ENCODE measurements at places on chromosomes 16 and 17.

DNA sequence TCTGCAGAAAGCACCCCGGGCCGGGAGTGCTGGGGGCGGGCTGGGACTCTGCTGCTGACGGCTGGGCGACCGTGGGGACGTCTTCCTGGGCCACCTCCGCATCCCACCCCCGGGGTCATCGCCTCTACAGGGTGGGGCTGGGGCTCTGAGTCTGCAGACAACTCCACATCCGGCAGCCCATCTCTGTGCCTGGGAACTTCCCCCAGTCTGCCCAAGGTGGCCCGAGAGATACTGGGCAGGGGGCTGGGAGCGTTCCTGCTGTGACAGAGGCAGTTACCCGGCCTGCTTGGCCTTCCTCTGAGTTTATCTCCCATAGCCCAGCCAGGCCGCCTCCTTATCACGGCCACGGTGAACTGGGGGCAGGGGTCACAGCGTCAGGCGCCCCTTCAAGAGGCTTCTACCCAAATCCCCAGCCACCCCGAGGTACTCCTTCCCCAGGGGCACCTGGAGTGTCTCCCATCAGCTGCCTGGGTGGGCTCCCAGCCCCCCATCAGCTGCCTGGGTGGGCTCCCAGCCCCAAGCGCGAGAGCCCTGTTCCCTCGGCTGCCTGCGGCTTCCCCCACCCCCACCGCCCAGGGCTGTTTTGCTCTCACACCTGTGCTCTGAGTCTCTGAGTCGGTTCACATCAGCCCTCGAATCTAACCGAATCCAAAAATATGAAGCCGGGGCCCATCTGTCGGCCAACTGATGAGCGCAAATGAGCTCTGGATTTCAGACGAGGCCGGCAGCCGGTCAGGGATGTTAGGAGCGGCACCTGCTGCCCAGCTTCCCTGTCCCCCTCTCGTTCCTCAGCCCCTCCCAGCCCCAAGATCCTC is 15.6 kb upstream of the CBFA2T3 start:
- no peak for DNase-seq

GRCh38 chr17:10652984-10653659 is 4.0 kb downstream of the MYH3 start:
- DNase-seq: peak; percentile 12

DNA sequence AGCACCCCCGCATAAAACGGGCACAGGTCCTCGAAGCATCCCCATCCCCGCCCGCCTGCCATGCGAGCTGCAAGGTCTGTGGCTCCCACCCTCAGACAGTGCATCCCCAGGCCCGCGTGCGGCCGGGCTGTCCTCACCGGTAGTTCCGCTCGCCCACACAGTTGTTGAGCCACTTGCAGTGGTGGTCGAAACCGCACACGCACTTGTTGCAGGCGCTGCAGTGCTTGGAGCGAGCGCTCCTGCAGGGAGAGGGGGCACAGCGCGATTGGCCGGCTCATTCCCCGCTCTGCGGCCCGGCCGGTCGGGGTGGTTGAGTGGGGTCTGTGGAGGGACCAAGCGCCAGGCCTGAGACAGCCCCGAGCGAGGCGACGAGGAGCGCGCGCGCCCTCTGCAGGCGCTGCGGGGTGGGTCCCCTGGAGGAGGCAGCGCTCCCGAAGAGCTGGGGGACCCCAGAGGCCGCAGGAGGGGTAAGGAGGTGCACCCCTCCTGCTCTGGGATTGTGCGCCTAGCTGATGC is 6.0 kb upstream of the TPPP3 start:
- peak; percentile 73 for DNase-seq

- DNase-seq: no peak
Measured at GRCh38 chr16:66295213-66295612, 71.3 kb upstream of the CDH5 start.

GRCh38 chr16:57916735-57917438 is 54.0 kb downstream of the CNGB1 start:
- no peak for DNase-seq

DNA sequence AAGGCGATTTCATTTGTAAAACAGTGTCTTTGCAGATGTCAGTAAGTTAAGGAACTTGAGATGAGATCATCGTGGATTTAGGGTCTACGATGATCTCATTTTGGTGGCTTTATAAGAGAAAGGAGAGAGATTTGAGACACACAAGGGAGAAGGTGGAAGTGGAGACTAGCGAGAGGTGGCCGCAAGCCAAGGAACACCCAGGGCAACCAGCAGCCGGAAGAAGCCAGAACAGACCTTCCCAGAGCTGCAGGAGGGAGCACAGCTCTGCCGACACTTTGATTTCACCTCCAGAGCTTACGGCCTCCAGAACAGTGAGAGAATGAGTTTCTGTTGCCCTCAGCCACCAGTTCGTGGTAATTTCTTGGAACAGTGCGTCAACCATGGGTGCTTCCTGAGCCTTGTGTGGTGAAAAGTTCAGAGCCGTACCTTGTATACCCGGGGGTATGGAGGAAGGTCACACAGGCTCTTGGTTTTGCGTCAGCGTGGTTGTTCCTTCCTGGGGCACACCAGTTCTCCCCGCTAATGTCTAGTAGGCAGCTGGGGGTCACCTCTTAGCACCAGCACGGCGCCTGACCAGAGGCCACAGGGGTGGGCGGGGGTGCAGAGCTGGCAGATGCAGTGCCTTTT is 12.9 kb upstream of the SEC14L1 start:
- peak; percentile 74 for DNase-seq

All from stimulated activated naive CD8-positive, alpha-beta T cell treated with anti-CD3 and anti-CD28 coated beads, Interleukin-15, Interleukin-2, amounts not matched to agents 100 U/mL and 50 U/mL, for 24 hours (primary cell).